T-helper 2 cell treated with Interferon-gamma antibody and Interleukin-4, amounts not matched to agents 5 μg/mL and 100 μg/mL, for 36 hours (primary cell): ENCODE measurements at places on chromosomes 7 and 10.

DNA sequence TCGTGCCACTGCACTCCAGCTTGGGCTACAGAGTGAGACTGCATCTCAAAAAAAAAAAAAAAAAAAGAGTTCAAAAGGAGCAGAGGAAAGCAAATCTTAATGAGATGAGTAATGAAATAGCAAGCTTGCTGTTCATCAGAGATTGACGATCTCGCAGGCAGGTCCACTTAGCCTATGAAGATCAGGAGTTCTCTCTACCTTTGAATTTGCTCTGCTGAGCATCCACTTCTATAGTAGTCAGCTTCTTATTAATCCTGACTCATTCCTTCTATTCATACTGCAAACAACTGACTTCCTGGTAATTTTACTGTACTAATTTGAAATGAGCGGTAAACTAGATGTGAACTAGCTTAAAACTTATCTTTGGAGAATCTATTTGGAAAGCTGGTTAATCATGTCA lies 1014.6 kb downstream of the GATA3 start:
- DNase-seq = no peak

- no peak for DNase-seq
These were observed 40.9 kb downstream of the ARL5B start for GRCh38 chr10:18699849-18700840.

GRCh38 chr10:74645692-74646091 lies 180.7 kb upstream of the KAT6B start:
- no peak for DNase-seq

DNA sequence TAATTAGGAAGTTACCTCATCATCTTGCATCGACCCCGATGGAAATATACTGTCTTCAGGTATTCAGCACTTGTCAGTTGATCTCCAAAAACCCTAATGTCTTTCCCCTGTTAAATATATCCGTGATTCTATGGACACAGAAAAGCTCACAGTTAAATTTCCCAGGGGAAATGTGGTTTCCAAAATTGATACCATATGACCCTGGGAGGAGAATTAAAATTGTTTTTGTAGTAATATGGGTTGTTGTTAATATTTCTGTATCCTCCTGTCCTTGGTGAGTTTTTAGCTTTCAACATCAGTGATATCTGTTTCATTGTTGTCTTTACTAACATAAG lies 132.1 kb downstream of the CELF2 start:
- no peak for DNase-seq

- DNase-seq = no peak
These were observed 148.2 kb upstream of the ETV1 start for GRCh38 chr7:14137676-14138075.

DNA sequence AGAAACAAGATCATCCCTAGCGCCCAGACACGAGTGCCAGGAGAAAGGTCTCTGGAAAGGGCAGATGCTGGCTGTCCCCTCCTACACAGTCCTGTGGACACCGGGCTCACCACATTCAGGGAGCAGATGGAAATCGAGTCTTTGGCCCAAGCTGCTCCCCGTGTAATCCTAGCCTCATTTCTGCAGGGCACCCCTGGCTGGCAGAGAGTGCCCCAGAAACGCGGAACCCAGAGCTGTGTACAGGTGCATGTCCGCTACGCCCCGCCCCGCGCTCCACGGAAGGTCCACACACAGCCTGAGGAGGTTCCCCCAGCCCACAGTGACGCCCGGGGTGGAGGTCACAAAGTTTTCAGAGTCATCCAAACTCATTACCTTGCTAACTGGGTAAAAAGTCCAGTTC lies 202.8 kb downstream of the MAD1L1 start:
- DNase-seq = no peak

DNA sequence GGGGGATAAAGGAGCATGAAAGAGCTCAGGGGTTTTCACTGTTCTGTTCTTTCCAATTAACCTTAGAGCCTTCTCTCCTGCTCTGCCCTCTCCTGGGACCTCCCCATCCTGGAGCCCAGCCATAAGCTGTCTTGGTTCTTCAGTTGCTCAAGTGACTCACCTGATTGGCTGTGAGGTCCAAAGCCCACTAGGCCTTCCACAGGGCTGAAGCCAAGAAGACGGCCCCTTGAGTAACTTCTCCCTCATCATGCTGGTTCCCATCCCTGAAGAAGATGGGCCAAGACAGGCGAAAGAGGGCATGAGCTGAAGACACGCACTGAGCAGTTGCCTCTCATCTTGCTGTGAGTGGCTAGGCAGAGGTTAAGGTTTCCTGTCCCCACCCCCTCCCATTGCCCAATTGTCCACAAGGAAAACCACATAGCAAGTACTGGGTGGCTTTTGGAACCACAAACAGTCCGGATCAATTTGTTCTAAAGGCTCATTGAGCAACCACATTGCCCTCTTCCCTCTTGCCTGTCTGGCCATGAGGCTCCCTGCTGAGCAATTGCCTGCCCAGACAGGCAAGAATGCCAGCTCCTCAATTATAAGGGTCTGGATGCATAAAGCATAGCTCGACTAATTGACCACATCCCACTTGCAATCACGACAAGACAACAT lies 43.9 kb upstream of the GPAM start:
- no peak for DNase-seq

- no peak for DNase-seq
These were observed 29.9 kb downstream of the KAZALD1 start for GRCh38 chr10:101091546-101092290.

- no peak for DNase-seq
These were observed 224.5 kb upstream of the SP8 start for GRCh38 chr7:21011153-21011552.

DNA sequence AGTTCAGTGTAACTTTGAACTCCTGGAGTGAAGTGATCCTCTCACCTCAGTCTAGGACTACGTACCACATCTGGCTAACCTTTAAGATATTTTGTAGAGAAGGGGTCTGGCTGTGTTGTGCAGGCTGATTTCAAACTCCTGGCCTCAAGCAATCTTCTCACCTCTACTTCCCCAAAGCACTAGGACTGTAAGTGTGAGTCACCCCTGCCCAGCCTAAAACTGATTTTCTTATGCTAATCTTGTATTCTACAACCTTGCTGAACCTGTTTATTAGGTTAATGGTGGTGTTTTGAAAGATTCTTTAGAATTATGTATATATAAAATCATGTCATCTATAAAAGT lies 58.0 kb downstream of the LCOR start:
- DNase-seq = no peak

GRCh38 chr7:150378115-150378852 lies 846 bp upstream of the ZNF775 start:
- peak; percentile 32 for DNase-seq

DNA sequence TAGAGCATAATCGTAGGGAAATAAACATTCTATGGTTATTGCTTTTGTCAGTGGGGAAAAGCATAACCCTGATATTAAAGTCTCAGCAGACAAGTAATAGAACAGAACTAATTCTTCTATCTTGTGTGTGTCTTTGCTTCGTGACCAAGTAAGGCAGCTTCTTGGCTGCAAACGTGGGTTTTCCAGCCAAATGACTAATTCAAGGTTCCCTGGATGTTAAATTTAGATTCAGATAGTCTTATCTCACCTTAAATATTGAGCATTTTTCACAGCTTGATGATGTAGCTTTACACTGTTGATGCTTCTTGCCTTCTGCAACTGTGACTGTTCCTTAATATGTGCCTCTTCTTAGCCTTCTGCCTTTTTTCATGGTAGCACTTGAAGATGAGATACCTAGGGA lies 113.0 kb downstream of the EXOC4 start:
- DNase-seq = no peak

DNA sequence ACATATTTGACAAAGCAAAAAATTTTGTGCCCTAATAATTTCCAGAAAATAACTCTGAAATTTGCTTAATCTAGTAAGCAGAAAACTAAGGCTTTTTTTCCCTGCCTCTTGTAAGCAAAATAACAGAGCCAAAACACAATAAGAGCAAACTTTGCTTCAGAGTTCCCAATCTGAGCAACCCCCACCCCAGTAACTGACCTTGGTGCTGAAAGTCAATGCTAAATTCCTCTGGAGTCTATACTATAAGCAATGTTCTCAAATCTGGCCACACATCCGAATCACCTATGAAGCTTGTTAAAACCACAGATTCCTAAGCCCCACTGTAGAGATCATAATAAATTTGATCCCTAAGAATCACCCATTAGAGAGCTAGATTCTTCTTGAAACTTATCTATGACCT lies 150.5 kb downstream of the ELAPOR2 start:
- DNase-seq = no peak

GRCh38 chr10:4083509-4084003 lies 298.5 kb upstream of the KLF6 start:
- DNase-seq = no peak

DNA sequence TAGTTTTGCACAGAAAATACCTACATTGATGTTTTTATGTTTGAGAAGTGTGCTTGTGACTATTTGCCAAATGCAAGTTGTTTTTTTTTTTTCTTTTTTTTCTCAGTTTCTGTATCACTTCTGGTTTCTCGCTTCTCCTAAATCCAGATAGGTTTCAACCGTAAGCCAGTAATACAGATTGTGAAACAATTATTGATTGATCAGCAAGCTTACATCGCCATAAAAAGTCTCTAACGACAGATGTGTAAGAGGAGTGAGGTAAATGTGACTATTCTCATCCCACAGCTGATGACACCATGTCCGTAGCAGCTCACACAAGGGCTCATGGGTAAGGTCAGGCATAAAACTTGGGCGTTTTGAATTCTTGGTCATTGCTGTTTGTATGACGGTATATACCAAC lies 202.8 kb upstream of the AKR1E2 start:
- no peak for DNase-seq

- DNase-seq = no peak
These were observed 1.7 kb downstream of the CCSER2 start for GRCh38 chr10:84329986-84330651.

DNA sequence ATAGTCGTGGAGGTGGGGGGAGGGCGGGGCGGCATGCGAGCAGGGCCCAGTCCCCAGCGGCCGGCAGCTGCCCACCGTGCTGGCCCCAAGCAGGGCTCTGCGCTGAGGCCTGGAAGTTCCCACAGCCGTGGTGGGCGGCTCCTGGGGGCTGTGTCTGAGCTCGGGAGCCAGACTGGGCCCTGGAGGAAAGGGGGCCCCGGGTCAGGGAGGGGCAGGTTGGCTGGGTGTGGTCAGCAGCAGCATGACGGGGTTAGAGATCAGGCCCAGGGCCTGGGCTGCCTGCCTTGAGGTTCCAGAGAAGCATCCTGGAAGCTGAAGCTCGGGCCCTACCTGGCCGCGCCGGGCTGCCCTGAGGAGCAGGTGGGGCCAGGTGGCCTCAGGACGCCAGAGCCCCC lies 22.1 kb downstream of the GET4 start:
- no peak for DNase-seq

DNA sequence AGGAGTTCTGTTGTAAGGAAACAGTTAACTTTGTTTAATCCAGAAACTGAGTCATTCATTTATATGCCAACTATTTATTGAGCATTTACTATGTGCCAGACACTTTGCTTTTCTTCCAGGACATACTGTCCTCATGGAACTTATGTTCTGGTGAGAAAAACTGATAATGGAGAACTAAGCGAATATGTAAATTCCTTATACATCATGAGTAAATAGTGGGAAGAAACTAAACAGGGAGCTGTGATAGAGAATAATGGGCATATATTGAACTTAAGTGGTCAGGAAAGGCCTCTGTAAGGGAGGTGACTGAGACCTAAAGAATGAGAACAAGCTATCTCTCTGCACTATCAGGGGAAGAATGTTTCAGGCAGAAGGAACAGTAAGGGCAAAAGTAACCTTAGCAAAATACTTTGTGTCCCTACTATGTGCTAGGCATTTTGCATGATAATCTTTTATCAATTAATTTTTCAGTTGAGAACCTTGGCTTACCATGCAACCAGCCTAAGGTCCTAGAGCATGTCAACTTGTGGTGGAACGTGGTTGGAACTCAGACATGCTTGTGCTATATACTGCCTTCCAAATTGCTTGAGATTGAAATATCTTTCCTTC lies 45.4 kb downstream of the ST7 start:
- DNase-seq = no peak

DNA sequence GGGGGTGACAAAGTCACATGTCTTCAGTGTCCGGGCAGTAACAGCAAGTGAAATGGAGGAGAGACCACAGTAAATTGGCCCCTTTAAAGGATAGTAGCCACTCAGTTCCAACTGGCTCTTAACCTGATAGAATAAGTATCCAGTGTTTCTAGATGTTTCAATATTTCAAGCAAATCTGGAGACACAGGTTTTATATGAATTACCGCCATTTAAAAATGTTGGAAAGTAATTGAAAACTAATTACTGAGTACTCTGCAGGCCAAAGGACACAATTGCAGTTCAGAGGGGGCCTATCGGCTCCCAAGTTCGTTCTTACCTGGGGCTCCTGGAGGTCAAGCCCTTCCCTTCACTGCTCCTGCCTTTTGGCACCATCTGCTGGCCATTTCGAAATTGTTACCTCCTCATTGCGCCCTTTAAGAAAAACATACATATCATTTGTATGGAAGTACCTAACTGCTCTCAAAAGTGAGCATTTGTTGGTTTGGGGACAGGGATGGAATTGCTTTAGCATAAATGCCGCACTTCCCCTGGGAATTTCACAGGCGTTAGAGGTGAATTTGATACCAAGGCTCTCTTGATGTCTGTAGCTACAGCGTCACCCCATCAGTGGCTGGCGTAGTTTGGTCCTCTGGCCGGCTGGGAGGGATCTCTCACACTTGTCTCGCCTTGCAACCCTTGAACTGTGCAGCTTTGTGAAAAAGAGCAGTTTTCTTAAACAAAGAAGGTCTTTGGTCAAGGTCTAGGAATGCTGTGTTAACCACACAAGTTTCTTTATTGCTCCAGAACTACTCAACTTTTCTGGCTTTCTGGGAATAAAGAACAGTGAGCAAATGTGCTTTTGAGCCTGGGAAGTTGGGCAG lies 220.0 kb downstream of the ARHGAP21 start:
- peak; percentile 16 for DNase-seq

DNA sequence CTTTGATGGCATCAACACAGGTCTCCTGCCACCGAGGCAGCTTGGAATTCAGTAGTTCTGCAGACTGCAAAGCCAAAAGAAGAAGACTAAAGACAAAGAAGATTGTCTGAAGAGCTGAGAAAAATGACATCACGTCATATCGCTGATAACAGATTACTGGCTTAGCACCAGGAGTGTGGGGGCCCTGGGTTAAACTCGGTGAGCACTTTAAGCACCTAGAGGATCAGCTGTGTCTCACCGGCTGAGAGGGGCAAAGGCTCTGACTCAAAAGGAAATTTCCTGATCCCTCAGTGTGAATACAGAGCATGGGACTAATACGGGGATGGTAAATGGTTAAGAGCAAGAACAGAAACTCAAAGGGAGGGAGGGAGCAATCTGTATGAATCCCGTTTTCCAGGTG lies 30.7 kb downstream of the BRI3 start:
- no peak for DNase-seq

DNA sequence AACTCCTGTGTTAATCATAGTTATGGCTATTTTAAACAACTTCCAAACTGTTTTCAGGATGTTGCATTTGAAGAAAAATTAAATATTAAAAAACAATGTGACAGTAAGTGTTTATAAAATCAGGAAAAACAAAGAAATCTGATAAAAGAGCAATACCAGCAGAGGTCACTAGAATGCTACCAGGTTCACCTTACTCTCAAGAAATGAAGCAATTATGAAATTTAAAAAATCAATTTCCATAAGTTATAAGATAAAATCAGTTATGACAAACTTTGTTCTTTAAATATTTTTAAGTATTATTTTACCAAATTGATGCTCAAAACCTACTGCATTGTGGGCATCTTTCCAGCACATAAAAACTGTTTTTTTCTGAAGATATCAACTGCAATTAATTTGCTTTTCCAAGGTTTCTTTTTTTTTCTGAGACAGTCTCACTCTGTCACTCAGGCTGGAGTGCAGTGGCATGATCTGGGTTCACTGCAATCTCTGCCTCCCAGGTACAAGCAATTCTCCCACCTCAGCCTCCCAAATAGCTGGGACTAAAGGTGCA lies 50.7 kb upstream of the RHEB start:
- no peak for DNase-seq

- DNase-seq = no peak
These were observed 661.1 kb downstream of the PCDH15 start for GRCh38 chr10:54139819-54140428.
